ENCODE measurements at places on chromosomes 11 and 22. TPM values are rescaled to one million over a fixed set of nuclear protein-coding genes. Genes with fewer than 3 reads are reported as not detected.

- no peak for DNase-seq
Measured at GRCh38 chr11:103803062-103803461, 233.4 kb upstream of the DDI1 start.

DNA sequence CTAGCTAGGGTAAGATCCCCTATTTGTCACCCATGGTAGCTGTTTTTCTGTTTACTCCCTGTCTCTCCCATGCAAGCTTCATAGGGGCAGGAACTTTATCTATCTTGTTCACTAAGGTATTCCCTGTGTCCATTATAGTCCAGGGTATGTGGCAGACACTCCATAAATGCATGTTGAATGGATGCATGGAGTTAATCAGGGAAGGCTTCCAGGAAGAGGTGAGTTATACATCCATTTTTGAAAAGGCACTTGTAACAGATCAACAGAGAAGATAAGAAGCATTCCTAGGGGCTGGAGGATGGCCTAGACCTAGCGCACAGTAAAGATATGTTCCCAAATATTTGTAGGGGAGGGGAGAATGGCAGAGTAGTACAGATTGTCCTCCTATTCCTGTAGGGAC lies 130.3 kb downstream of the BUD13 start:
- DNase-seq, result no peak

DNA sequence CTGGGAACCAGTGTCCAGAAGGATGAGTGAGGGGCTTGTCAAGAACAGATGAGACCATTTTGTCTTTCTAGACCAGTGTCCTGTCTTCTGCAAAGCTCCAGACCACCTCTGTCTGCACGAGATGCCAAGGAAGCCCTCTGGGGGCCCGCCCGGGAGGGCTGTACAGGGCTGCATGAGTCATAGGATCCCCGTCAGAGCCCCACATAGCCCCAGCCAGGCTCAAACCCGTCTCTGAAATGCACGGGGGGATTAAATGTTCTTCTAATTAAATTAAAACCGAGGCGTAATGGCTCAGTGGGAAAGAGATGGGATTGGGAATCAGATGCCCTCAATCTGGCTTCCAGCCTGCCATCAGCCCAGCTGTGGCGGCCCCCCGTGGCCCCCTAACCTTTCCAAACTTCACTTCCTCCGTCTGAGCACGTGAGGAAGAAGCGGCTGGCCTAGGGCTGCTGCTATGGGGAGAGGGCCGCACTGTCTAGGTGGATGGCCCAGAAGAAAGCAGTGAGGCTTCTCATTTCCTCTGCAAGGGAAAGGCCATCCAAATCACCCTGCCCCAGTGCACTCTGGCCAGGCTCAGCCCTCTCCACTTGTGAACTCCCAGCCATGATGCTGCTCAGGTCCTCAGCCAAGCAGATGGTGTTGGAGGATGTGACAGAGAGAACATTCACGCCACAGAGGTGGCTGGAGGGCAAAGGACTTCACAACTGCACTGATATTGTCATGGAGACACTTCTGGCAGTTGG lies 32.8 kb downstream of the KCNQ1OT1 start:
- no peak for DNase-seq

- no peak for DNase-seq
Measured at GRCh38 chr11:133082841-133083488, 449.3 kb downstream of the OPCML start.

GRCh38 chr22:48035897-48036296 lies 1273.4 kb downstream of the TBC1D22A start:
- DNase-seq, result no peak

- DNase-seq, result no peak
Measured at GRCh38 chr11:16883174-16883573, 131.0 kb downstream of the PLEKHA7 start.

- DNase-seq, result no peak
Measured at GRCh38 chr11:133029107-133029506, 503.2 kb downstream of the OPCML start.

Gene SLC17A6
- not detected for total RNA-seq

Gene SLC6A5
- not detected for total RNA-seq

Gene CCDC157
- total RNA-seq, result 1.8 TPM

Gene WBP2NL
- 0.97 TPM for total RNA-seq
